ENCODE measurements at places on chromosomes 6 and 20.

DNA sequence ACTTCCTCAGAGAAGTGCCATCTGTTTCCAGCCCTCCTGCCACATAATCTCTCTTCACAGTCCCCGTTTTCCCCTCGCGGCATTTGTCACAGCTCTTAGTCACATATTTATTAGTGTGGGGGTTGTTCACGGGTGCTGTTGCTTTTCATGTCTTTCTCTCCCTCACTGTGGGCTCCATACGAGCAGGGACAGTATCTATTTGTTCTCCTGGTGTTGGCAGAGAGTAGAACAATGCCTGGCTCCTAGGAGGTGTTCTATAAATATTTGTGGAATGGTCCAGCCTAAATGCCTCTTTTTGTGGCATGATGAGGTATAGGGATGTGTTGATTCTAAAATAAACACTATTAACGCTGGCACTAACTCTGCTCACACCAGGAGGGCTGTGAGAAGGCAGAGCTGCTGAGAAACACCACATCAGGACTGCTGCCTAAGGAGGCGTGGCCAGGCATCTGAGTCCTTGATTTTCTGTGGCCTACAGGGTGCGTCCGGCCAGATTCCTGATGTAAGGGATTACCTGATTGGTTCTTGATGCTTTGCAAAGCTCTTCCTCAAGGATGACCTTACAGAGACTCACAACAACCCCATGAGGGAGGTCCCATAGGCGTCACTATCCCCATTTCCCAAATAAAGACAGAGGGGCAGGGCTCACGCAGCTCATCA lies 219.8 kb upstream of the ARID1B start:
- no peak for DNase-seq

- DNase-seq, result no peak
These were observed 94.0 kb upstream of the MPC1 start for GRCh38 chr6:166476634-166477215.

GRCh38 chr6:139406577-139407343 lies 32.3 kb upstream of the CITED2 start:
- DNase-seq, result peak; percentile 76

DNA sequence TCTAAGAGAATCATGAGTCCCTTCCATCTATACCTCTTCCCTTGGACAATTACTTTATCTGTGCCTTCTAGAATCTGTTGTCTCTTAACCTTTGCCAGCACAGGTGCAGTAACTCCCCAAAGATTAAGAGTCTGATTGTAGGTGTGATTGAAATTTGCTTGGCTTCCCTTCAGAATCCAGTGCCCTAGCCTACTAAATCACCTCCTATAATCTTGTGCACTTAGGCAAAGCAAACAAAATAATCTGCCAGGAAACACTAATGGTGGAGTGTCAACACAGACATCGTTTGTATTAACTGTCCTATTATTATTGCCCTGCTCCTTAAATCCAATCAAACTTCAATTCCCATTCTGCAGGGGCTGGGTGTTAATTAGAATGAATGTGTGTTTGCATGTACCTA lies 28.0 kb downstream of the ID4 start:
- DNase-seq, result no peak

All from islet precursor cell (in vitro differentiated cells).